ENCODE measurements at places on chromosomes 5 and 9. TPM values are rescaled to one million over a fixed set of nuclear protein-coding genes. Genes with fewer than 3 reads are reported as not detected.

DNA sequence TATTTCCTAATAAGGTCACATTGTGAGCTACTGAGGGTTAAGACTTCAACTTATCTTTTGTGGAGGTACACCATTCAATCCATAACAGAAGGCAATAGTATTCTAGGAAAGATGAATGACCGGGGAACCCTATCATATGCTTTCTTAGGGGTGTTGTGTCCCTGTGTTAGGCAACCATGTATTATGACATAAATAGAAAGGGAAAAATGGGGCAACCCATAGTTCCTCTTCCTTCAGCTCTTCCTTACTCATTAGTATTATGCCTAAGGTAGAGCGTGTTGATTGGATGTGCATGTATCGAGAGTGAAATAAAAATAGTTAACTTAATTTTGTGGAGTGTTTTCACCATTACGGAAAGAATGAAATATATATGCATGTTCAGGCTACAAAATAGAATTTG lies 6.0 kb upstream of the CCNJL start:
- peaks cover 2% of the 10 kb centered on the region for H3K4me1 ChIP-seq
- H3K27me3 ChIP-seq, result peaks cover 32% of the 10 kb centered on the region
- H3K36me3 ChIP-seq, result no peaks in the 10 kb centered on the region
- no peak overlapping the region for H3K27ac ChIP-seq
- DNase-seq, result no peak
- no peak overlapping the region for H3K4me3 ChIP-seq

GRCh38 chr5:50580506-50580905 lies 85.9 kb upstream of the PARP8 start:
- peaks cover 13% of the 10 kb centered on the region for H3K27me3 ChIP-seq
- H3K36me3 ChIP-seq, result no peaks in the 10 kb centered on the region
- H3K4me3 ChIP-seq, result no peak overlapping the region
- peaks cover 6% of the 10 kb centered on the region for H3K4me1 ChIP-seq

DNA sequence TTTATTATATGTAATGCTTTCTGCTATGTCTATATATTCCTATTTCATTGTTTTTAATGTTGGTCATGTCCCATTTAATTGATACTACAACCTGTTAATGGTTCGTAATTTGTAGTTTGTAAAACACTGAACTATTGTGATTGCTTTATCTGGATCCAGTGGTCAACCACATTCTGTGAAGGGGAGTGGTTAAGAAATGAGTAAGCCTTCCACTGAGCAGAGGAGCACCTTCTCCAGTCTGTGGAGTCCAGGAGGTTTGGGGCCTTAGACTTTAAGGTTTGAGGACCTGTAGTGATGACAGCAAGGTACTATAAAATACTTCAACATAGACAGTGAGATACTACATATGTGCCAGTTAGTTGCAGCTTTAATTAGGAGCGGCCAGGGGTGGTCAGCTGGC lies 67.7 kb upstream of the RAD23B start:
- H3K27me3 ChIP-seq, result no peaks in the 10 kb centered on the region
- no peak overlapping the region for H3K4me3 ChIP-seq
- no peaks in the 10 kb centered on the region for H3K36me3 ChIP-seq
- H3K27ac ChIP-seq, result no peak overlapping the region
- no peak for DNase-seq

- no peak overlapping the region for H3K27ac ChIP-seq
- no peaks in the 10 kb centered on the region for H3K36me3 ChIP-seq
- H3K27me3 ChIP-seq, result peaks cover 17% of the 10 kb centered on the region
- H3K4me3 ChIP-seq, result no peak overlapping the region
- DNase-seq, result no peak
These were observed 63.3 kb downstream of the DPYSL3 start for GRCh38 chr5:147446523-147446922.

FBXL7 gene
- total RNA-seq, result not detected

ZNF169 gene
- 9.4 TPM for total RNA-seq

Data from activated CD4-positive, alpha-beta T cell treated with anti-CD3 and anti-CD28 coated beads, Interleukin-2, amount 10 ng/mL, durations not matched to agents 24 days and 14 days (primary cell).